ENCODE measurements at places on chromosomes 11 and 22.
A peak's percentile ranks its signal among the peaks of the same experiment; 100 is the strongest.

- DNase-seq = no peak
These were observed 14.2 kb downstream of the ZBTB44 start for GRCh38 chr11:130300567-130300966.

GRCh38 chr22:36486619-36487384, 5.4 kb upstream of the TXN2 start:
- DNase-seq = no peak

- DNase-seq = no peak
These were observed 686.9 kb downstream of the FAM181B start for GRCh38 chr11:82046778-82047177.

- no peak for DNase-seq
These were observed 64.4 kb upstream of the LINC01488 start for GRCh38 chr11:69416762-69417698.

DNA sequence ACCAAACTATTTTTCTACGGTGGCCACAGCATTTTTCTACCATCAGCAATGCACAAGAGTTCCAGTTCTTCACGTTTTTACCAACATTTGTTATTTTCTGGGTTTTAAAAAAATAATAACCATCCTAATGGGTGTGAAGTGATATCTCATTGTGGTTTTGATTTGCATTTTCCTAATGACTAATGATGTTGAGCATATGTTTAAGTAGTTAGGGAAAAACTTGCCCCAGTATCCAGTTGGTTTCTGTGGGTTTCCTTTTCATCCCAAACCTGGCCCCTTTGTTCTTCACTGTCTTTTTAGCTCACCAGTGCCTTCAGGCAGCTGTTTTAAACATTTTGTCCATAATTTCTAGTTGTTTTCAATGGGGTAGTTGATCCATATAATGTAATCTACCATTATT, 14.7 kb upstream of the PTS start:
- DNase-seq = no peak

DNA sequence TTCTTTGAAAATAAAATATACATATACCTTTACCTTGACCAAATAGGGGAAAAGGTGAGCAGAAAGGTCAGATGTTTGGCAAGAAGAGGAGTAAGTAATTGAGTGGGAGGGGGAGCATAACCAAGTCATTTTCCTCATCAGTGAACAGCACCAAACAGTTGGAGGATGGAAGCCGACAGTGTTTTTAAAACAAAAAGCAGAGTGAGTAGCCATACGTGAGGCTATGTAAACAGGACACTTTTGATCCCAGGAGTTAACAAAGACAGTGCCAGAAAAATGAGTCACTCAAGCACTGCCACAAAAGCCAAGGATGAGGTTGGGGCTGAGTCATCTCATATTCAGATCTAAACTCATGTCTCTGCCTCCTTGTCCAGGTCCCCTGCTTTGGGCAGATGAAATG, 734.7 kb downstream of the KCNA4 start:
- no peak for DNase-seq

GRCh38 chr11:132357811-132358572, 987.6 kb downstream of the NTM start:
- no peak for DNase-seq

- DNase-seq = peak; percentile 87
These were observed 1.5 kb downstream of the CHEK1 start for GRCh38 chr11:125626288-125626950.

- DNase-seq = no peak
These were observed 155.1 kb upstream of the CADM1 start for GRCh38 chr11:115659061-115659963.

DNA sequence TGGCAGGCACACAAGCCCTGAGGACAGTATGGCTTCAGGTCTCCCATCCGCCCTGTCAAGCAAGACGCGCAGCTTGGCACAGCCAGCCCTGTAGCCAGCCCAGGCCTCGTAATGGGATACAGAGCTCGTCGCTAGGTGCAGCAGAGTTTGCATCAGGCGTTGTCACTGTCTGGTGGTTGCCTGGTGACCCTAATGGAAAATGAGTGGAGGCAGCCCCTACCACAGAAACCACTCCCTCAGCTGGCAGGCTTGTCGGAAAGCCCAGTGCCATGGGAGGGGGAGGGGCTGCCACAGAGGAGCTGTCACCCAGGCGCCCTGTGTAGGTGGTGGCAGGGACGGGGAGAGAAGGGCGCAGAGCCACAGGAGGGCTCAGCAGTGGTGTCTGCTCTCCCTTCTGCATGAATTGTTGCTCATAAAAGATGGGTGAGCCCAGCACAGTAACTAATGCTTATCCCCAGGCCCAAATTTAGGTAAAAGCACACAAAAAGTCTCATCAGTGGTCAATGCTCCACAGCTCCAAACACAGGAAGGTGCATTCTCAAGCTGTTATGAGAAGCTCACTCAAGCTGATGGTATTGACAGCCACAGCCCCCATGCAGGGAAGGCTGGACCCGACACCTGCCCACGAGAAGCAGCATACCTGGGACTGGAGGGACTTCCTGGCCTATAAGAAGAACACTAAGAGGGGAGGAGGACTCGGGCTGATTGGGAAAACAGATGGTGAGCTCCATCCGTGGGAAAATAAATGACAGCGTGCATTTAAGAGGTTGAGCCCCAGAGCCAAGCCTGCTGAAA, 164.6 kb downstream of the ETS1 start:
- DNase-seq = no peak

DNA sequence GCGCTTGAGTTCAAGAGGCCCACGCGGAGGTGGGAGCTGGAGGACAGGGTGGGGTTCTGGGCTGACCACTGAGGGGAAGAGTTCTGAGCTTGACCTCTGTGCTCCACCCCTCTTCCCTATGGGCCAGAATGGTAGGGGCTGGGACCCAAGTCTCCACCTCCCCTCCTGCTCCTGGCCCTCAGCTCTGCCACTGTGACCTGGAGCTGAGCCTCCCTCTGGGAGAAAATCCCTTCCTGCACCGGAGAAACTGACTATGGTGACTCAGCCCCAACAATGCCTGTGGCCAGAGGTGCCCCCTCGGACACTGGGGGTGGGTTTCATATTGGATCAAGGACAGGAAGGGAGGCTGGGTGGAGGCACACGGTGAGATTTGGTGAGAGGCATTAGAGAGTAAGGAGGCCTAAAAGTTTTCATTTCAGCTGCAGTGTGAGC, 23.0 kb downstream of the RELT start:
- no peak for DNase-seq

DNA sequence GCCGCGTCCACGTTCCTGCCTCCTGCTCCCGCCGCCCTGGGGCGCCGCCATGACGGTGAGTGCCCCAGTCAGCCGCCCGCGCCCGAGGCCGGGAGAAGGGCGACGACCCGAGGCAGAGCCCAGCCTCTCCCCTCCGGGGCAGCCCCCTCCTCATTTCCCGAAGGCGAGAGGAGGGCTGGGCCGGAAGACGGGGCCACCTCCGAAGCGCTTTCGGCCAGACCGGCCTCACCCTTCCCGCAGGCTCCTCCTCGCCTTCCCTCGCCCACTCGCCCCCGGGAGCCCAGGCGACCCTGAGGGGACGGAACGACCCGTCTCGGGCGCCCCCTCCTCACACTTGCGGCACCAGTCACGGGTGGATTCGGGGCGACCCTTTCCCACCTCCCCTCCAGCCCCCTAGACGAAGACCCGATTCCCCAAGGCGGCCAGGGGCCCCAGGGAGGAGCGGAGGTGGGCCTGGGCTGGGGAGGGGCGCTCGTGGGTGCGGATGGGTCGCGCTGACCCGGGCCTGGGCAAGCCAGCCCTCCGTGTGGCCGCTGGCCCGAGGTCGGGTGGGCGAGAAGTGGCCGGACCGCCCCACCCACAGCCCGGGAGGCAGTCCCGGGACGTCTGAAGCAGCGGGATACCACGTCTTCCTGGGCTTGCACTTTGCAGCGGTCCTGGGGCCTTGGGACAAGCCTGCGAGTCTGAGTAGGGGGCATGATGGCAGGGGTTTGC, 49.7 kb downstream of the TRIOBP start:
- DNase-seq = no peak

GRCh38 chr11:44138286-44138685, 42.8 kb downstream of the EXT2 start:
- DNase-seq = no peak

DNA sequence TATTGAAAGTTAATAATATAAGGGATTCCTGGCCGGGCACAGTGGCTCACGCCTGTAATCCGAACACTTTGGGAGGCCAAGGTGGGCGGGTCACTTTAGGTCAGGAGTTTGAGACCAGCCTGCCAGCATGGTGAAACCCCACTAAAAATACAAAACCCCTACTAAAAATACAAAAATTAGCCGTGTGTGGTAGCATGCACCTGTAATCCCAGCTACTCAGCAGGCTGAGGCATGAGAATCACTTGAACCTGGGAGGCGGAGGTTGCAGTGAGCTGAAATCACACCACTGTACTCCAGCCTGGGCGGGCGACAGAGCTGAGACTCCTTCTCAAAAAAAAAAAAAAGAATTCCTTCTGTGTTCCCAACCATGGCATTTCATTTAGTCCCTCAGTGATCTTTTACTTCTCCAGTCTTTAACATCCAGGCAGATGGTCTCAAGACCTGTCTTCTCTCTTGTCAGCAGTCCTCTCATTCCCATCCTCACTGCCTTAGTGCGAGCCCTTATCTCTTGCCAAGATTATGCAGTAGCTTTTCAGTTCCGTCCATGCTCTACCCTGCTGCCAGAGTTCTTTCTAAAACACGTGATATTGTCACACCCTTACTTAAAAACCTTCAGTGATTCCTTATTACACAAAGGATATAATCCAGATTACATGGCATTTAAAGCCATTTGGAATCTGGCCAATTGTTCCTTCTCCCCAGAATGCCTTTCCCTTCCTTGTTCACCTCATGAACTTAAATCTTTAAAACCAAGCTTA, 17.9 kb downstream of the RTN3 start:
- no peak for DNase-seq

GRCh38 chr22:42716221-42716620, 4.4 kb downstream of the A4GALT start:
- no peak for DNase-seq

- no peak for DNase-seq
These were observed at the start of gene CNTF for GRCh38 chr11:58622344-58622743. Gene CNTF, plus strand, starts transcription at chr11:58622665. Its CDS starts 88 bp downstream, at chr11:58622753.

DNA sequence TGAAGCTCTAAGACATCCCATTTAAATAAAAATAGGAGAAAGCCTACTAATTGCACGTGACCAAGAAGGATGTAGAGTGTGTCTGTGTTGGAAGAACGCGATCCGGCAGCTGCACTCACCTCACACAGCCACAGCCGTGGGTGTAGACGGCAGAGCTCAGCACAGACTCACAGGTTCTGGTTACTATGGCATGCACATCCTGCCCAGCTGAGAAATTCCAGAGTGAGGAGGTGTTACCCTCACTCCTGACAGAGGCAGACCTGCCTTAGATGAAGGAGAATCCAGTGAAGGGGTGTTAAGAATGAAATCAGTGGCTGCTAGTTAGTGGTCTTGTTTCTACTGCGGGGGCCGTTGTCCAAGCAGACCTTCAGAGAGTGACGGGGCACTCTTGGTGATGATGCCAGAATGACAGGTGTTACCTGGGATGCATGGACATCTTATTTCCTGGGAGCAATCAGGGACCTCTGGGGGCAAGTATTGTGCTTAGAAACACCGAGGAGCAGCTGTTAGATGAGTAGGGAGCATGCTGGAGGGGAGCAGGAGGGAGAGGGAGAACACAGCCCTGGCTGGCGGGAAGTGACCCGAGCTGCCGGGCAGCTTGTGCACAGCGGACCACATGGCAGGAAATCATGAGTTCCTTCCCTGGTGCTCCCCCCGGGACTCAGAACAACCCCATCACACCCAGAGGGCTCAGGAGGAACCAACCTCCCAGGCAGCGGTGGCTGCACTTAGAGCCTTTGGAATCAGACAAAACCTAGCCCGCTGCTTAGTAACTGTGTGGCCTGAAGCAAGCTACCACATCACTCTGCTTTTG, 12.3 kb downstream of the KCNJ5 start:
- no peak for DNase-seq

DNA sequence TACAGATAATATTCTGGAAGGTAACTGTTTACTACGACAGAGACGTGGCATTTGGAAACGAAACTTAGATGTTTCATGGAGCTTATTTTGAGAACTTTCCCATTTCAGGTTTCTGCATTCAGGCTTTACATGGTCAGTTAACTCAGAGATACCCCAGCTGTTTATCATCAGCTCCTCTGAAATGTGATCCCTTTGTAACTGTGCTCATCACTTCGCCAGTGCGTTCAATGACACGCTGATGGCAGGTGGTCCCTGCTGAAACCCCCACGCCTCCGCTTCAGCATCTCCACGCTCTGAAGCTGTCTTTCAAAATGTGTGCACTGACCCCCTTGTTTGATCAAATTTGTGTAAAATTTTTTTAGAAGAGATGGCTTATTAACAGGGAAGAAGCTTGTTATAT, 30.5 kb downstream of the ALG12 start:
- no peak for DNase-seq

DNA sequence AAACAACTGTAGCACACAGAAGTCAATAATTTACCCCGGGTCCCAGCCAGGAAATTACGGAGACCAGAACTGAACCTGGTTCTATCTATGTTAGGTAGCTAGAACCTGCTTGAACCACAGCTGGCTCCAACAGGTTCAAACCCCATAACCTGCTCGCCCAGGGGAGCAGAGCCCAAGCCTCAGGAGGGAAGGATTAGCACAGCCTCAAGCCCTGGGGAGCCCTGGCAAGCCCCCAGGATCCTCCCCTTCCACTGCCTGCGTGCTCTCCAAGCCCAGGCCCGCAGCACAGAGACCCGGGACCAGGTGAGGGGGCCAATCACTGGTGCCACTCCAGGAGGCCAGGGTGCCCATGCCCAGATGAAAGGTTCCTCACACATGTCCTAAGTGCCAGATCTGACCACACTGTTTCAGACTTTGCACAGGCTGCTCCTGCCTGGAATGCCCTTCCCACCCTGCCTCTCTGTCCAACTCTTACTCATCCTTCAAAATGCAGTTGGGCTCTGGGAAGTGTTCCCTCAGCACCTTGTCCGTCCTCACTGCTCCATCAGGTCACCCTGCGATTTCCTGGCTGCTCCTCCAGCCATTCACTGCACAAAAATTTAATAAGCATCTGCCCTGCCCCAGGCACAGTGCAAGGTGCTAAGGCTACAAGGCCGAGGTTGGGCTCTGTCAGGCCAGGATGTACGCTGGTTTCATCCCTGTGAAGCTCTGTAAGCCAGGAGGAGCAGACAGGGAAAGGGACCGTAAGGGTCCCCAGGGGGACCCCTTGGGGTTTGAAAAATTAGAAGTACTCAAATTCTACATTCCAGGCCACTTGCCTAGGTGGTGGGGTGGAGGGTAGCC, 32.2 kb downstream of the ARRB1 start:
- DNase-seq = no peak

DNA sequence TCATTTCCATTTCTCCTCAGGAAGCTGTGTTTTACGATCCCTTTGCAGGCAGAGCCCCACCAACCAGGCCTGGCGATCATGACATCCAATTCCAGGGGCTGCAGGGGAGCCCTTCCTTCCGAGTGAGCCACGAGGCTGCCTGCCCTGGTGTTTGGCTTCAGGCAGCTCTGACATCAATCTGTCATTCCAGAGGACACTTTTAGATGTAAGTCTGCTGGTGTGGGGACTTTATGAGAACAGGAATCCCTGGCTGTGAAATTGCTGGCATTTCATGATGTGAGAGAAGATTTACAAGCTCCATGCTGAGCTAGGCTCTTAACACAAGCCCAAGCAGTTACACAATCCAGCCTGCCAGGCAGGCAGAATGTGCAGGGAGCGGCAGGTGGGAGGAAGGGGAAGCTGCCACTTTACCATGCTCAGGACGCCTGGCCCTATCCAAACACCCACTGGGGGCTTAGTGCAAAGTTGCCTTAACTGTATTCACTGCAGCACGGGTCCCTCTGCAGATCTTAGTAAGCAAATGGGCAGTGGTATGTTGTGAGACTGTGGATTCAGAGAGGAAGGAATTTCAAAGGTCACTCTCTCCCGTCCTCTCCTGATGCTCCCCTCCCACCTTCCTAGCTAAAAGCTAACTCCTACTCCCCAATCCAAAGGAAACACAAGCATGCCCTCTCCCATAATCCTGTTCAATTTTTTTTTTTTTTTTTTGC, 43.4 kb upstream of the MICAL2 start:
- no peak for DNase-seq
